ENCODE measurements at places on chromosomes 2 and 18.
A peak's percentile ranks its signal among the peaks of the same experiment; 100 is the strongest.

DNA sequence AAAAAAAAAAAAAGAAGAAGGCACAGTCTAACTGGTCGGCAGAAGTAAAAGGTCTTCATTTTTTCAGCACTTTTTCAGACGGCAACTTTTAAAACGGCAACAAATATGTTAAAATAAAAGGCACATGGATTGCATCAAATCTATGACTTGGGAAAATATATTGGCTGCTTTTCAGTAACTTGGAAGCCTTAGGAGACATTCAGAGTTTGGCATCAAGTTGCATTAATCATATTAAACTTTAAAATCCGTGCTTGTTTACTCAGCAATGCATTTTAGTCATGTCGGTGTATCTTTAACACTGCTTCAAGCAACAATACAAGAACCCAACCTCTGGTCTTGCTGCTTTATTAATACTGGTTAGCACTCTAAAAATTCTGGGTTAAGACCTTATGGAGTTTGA lies 111.1 kb downstream of the MEP1B start:
- DNase-seq = no peak

- DNase-seq = no peak
Measured at GRCh38 chr2:234406085-234406484, 90.8 kb downstream of the ARL4C start.

DNA sequence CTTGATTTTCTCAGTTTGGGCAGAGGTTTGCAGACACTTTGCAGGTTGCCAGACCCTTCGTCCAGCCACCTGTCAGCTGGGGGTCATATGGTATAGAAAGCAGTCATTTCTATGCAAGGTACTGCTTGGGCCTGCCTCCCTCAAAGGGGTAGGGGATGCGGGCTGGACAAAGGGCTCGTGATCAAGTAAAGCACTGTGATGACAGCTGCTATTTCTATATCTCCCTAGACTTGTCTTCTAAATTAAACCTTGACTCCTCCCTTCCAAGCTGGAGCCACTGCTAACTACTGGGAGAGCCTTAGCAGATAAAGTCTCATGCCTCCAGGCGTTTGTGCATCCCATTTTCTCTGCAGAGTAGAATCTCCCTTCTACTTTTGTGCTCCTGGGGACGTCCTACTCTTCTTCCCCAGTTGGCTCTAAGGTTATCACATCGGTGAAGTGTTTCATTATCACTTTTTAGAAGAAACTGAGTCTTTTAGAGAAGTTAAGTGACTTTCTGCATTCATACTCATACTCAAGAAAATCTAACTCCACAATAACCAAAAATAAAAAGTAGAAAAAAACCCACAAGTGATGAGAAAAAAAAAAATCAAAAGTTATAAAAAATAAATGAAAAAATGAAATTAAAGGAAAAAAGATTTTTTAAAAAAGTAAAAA lies 710 bp upstream of the XRCC5 start:
- DNase-seq = no peak

DNA sequence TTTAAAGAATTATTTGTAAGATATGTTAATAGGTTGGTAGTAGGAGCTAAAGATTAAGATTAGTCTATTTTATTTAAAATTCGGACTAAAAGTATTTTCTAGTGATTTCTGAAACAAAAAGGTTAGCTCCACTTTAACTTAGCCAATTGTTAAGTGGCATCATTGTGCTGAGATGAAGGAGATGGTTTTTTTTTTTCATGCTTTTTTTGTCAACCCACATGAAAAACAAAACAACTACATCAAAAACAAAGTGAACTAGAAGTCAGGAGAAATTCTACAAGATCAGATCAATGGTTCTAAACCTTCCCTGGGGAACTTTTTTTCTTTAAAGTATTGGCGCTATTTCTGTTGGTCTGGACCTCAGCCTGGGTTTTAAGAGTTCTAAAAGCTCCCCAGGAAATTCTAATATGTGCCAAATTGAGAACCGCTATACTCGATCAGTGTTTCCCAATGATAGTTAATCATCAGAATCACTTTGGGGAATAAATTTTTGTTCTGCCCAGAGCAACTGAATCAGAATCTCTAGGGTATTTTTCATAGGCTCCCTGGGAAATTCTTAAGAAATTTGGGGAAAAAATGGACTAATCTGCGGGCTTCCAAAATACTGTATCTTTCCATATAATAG lies 2.3 kb downstream of the ZC3H6 start:
- DNase-seq = no peak

DNA sequence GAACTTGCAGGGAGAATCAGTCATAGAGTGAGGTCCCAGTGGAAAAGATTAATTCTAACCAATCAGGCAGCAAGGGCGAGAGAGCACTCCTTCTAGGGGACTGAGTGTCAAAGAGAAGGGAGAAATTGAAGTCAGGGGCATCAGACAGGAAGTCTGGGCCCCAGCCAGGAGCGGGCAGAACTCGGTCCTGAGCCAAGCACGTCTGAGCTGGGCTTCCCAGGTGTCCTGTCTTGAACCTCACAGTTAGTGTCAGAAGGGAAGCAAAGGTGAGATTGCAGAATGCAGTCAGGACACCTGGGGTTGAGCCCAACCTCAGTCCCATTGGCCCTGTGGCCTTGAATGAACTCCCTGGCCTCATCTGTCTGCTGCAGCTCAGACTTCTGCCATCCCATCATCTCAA lies 220.9 kb downstream of the SMAD2 start:
- DNase-seq = no peak

DNA sequence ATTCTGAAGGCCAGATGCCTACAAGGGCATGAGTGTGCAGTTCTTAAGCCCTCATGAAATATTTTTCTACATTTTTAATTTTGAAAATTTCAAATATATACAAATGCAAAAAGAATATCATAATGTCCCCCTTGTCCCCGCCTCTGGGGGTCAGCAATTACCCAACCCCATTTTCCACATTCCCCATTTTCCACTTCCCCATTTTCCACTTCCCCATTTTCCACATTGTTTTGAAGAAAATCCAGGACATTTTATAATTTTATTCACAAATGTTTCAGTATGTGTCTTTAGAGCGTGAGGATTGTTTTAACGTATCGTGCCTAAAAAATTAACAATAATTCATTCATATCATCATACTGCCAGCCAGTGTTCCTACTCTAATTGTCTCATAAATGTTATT lies 403.6 kb upstream of the RAB6C start:
- DNase-seq = no peak

DNA sequence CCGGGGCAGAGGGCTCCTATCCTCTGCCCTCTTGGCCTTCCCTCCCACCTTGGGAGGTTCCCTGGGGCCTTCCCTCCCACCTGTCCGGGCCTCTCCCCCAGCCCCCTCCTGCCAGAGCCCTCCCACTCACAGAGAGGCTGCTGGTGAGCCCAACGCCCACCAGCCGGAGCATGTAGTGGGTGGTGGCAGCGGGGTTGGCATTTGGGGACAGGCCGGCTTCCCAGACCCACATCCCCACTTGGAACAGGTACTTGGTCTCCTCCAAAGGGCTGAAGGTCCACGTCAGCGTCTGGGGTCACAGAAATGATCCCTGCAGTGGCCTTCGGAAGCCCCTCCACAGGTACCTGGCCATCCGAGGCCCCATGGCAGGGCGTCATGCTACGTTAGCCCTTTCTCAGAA lies 19.3 kb downstream of the CFAP65 start:
- no peak for DNase-seq

GRCh38 chr2:191152482-191153240 lies 1.9 kb upstream of the STAT4 start:
- DNase-seq = no peak

GRCh38 chr2:202508686-202509085 lies 126.1 kb upstream of the FAM117B start:
- DNase-seq = no peak

DNA sequence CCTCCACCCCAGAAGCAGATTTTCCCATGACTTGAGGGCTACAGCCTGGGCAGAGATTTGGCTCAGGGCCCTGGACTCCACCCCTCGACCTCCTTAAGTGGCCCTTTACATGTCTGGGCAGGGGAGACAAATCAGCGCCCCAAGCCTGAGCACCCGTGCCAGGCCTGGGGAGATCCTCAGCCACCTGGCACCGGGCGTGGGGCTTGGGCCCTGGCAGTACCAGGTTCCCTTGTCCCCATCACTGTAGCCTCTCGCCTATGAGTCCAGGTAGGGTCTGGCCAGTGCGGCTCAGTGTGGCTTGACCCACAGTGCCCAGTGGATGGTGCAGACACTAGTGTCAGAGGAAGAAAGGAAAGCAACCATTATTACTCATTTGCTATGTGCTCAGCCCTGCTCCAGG lies 22.0 kb upstream of the DNMT3A start:
- DNase-seq = no peak

GRCh38 chr2:190720276-190720675 lies 71.4 kb downstream of the NAB1 start:
- no peak for DNase-seq

DNA sequence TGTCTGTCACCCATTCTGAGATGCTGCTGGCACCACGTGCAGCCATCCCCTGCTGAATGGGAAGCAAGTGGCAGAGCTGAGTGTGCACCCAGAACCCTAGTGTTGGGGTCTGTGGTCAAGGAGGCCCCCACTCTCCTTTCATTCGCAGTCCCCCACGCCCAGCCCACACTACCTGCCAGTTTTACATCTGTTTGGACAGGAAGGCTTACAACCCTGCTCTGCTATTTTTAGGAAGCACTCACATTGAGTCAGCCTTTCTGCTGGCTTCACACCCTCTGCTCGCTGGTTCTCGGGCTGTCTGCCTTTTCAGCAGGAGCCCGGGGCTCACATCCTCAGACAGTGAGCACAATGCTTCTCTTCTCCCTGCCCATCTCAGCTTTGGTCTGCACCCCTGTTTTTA lies 10.7 kb upstream of the ADCY3 start:
- DNase-seq = peak; percentile 50

- DNase-seq = no peak
Measured at GRCh38 chr2:46010925-46011490, 286.2 kb upstream of the EPAS1 start.

- DNase-seq = no peak
Measured at GRCh38 chr18:46291149-46291548, 187.0 kb downstream of the HAUS1 start.

GRCh38 chr18:62632788-62633455 lies 82.4 kb upstream of the PHLPP1 start:
- no peak for DNase-seq

DNA sequence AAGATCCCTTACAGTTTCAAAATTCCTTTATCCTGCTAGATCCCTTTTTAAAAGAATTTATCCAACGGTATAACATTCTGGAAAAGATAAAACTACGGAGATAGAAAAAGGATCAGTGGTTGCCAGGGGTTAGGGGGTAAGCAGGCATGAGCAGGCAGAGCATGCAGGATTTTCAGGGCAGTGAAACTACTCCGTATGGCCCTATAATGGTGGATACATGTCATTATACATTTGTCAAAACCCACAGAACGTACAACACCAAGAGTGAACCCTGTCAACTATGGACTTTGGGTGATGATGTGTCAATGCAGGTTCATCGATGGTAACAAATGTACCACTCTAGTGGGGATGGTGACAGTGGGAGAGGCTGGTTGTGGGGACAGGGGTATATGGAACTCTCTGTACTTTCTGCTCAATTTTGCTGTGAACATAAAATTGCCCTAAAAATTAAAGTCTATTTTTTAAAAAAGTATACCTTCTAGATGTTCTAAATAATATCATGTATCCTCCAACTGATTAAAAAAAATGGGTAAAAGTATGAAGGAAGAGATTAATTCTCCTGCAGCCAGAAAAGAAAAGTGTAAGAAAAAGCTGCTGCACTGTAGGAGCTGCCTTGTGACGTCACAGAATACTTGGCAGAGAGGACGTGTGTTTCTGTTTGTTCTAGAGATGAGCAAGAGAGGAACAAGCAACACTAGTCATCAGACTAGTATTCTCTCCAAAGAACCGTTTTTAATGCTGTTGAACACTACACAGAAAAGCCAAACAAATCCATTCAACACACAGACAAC lies 23.6 kb downstream of the ANKRD44 start:
- peak; percentile 71 for DNase-seq

- DNase-seq = no peak
Measured at GRCh38 chr2:17282245-17282644, 236.0 kb downstream of the RAD51AP2 start.

- DNase-seq = no peak
Measured at GRCh38 chr2:22596306-22596705, 788.7 kb upstream of the KLHL29 start.

DNA sequence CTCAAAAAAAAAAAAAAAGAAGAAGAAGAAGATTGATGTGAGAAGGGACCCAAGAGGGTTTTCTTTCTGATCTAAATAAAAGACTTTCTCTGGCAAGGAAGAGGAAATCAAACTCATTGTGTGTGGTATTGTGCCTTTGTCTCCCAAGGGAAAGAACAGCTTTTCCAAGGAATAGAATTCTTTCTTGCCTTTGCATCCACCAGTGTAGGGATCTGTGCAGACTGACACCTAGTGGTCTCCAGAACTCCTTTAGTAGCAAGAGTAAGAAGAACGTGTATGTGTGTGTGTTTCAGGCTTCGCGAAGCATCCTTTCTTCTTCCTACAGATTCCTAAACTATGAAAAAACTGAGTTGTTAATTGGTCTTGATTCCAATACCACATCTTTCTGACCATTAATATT lies 33.5 kb upstream of the CRIM1 start:
- DNase-seq = no peak

DNA sequence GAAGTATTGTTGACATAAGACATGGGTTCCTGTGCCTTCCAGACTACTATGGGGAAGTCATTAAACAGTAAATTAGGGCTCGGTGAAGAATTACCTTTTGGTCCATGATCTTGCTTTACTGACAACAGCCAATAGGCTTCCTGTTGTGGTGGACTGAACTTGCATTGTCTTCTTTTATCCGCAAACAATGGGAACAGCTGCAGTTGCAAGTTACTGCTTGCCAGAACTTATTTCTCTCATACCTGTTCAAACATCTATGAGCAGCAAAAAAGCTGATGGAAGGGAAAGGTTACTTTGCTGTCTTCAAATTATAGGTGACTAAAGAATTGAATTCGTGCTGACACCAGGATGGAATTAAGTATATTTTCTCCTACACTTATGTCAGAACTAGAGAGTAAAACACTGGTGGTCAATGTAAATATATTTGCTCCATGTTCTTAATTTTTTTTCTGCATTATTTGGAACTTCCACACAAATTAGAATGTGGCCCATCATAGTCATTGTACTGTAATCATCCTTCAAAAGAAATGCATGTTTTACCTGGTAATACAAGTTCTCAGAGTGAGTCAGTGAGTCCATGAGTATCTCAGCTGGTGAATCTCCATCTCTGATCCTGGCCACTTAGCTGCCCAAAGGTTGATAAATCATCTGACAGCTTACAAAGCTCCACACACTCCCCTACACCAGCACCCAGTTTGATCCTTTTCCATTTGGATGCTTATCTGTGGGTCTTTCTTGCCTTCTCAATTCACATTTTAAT lies 37.3 kb upstream of the RNF152 start:
- DNase-seq = no peak

DNA sequence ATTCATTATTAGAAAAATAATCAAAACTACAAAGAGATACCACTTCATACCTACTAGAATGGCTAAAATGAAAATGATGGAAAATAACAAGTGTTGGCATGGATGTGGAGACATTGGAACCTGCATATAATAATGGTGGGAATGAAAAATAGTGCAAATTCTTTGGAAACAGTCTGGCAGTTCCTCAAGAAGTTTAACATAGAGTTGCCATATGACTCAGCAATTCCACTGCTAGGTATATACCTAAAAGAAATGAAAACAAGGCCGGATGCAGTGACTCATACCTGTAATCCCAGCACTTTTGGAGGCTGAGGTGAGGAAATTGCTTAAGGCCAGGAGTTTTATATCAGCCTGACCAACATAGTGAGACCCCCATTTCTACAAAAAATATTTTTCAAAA lies 41.6 kb upstream of the ACYP2 start:
- no peak for DNase-seq
